ENCODE measurements at places on chromosomes 7 and 10.

DNA sequence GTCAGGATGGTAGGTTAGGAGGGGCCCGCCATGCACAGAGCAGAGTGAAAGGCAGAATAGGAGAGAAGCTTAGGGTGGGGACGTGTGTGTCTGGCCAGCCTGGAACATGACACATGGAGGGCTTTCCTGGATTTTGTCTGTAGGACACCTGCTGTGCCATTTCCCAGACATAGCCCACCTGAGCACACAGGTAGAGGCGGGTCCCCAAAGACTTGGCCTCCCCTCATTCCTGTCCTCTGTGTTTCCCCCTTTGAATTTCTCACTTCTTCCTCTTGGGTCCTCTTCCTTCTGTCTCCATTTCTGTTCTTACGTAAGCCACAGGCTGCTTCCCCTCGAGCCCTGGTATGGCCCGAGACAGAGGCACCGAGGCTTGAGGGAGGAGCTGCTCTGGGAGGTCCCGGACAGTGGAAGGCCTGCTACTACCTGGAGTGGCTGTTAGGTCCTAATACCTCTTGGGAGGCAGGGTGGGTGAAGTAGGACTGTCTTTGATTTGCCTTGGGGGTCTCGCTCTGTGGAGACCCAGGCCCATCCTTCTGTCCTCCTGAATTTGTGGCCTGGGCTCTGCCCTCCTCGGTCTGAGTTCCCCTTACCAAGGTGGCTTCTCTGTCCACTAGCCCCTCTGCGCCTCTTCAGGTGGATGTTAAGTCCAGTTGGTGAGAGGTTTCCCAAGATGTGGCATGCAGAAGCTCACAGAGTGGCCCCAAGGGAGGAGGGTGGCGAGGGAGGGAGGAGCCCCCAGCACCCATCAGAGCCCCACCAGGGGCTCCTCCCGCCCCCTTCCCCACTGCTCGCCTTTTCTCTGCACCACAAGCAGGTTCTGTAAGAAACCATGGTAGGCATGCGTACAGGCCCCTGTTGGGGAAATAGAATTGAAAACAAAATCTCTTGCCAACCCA, 5.5 kb downstream of the ZNF775 start:
- no peak for DNase-seq

DNA sequence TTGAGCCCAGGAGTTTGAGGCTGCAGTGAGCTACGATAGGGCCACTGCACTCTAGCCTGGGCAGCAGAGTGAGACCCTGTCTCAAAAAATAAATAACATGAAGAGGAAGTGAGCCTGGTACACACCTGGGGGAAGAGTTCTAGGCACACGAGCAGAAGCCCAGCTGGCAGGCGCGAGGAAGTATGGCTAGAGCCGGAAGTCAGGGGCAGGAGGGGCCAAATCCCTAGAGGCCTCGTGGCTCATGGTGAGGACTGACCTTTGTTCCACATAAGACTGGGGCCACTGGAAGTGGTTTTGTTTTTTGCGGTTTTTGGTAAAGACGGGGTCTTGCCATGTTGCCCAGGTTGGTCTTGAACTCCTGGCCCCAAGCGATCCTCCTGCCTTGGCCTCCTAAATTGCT, 117.6 kb downstream of the HIP1 start:
- no peak for DNase-seq

DNA sequence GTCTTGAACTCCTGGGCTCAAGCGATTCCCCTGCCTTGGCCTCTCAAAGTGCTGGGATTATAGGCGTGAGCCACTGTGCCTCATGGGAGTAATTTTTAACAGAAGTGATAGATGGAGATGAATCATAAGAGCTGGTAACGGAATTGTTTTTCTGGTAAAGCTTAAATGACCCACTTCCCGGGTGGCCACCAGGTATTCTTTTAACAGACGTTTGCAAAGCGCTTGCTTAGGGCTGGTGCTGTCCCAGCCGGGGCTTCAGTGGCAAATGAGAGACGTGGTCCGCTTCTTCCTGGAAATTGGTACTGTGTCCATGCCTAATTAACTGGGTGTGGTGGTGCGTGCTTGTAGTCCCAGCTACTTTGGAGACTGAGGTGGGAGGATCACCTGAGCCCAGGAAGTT, 23.5 kb downstream of the CAMK1D start:
- DNase-seq, result no peak

DNA sequence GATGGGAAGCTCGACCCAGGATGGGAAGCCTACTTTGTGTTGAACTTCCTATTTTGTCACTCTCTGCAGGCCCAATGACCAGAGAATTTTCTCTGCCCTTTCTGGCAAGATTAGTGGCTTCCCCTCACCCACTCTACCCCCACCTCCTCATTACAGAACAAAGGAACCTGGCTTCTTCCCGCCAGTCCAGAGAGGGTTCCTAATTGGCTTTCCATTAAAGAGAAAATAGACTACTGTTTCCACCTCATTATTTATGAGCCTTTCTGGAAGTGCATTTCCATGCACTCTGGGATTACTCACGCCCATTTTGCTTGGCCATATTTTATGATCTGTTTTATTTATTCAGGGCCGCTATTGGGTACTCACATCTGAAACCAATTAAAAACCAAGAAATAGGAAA, 94.9 kb upstream of the TCF7L2 start:
- no peak for DNase-seq

DNA sequence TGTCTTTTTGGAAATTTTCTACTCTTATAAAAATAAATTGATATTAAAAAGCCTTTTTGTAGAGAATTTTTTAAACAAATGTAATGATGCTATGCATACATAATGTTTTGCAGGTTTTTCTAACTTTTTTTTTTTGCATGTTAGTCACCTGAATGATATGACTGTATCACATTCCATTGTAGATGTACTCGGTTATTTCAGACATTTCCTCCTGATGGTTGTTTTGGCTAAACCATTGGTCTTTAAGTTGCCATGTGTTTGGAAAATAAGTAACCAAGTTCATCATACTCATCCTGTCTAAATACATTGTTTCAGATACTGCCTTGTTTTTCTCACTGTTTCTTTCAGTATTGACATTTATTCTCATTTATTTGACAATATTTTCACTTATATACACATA, 25.8 kb downstream of the NHLRC2 start:
- no peak for DNase-seq

- no peak for DNase-seq
These were observed 10.7 kb upstream of the IDI2 start for GRCh38 chr10:1036341-1036791.

Data from activated CD4-positive, alpha-beta T cell treated with anti-CD3 and anti-CD28 coated beads, Interleukin-2, amount 50 U/mL, for 4 hours (primary cell).